ENCODE measurements at places on chromosomes 12 and 14.

DNA sequence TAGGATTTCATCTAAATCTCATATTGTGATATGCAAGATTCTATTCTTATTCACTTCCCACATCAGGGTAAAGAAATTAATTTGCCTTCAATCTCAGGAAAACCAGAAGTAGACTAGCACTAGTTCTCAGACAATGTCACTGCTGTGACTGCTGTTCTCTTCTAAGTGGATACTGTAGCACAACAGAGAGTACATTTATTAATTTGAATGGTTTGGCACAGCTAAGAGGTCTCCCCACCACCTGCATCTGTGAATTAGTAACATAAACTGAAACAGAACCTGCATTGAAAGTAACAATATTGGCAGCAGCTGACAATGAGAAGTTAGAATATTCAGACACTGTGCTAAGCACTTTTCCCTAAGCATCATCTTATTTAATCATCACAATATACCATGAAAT is 253.1 kb downstream of the PDZRN4 start:
- DNase-seq, result no peak

DNA sequence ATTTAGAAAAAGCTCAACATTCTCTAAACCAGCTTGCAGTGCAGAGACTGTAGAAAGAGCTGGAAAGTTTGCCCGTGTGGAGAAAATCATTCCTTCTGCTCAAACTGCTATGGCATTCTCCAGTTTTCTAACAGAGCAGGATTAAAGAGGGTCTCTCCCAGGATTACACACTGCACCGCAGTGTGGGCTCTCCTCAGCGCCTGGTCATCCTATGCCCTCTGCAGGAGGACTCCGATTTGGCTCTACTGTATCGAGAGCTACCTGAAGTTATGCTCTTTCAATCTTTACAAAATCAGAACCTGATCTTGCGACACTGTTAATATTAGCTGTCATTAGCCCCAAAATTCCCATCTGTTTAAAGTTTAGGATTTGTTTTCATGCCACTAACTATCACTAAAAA is 33.0 kb downstream of the BHLHE41 start:
- no peak for DNase-seq

- DNase-seq, result no peak
Observed at GRCh38 chr12:17949558-17950141, 140.3 kb downstream of the RERGL start.

DNA sequence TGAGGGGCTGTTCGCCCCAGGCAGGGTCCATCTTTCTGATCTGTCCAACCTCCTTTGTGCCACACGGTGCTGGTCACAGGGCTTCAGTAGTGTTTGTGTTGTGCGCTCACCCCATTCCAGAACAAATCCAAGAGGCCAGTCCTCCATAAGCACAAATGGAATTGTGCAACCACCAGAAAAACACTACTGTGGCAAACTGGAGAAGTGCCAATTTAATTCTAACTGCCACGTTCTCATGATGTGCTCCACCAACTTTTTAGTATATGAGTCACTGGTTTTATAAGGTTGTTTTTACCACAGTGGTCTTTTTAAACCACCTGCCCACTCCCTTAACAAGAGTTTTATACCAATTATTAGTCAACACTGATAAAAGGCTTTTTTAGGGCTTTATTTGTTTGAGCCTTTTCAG is 380.2 kb downstream of the NAV3 start:
- DNase-seq, result peak; percentile 3

- DNase-seq, result no peak
Observed at GRCh38 chr14:54232735-54233134, 164.1 kb upstream of the CDKN3 start.

- DNase-seq, result no peak
Observed at GRCh38 chr14:84131924-84132323, 1398.0 kb upstream of the FLRT2 start.

GRCh38 chr14:76394569-76394968 is 18.6 kb downstream of the ESRRB start:
- DNase-seq, result no peak

- DNase-seq, result no peak
Observed at GRCh38 chr12:97127061-97127460, 220.0 kb downstream of the NEDD1 start.

GRCh38 chr14:77125281-77125801 is 16.2 kb downstream of the ZDHHC22 start:
- no peak for DNase-seq

DNA sequence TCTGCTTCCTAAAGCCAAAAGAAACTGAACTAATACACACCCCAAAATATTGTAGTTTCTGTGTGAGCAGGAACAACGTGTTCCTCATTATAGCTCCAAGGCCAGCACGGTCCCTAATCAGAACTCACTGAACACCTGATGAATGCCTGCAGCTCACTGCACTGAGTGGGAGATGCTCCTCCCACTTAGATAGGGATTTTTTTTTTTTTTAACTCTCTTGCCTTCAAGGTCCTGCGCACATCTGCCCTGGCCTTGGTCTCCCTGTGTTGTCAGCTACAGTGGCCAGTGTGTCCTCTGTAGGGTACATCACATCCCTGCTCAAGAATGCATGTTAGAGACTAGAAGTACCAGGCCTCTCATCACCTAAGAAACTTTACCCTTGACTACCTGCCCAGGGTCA is 44.3 kb upstream of the TMPO start:
- DNase-seq, result no peak

DNA sequence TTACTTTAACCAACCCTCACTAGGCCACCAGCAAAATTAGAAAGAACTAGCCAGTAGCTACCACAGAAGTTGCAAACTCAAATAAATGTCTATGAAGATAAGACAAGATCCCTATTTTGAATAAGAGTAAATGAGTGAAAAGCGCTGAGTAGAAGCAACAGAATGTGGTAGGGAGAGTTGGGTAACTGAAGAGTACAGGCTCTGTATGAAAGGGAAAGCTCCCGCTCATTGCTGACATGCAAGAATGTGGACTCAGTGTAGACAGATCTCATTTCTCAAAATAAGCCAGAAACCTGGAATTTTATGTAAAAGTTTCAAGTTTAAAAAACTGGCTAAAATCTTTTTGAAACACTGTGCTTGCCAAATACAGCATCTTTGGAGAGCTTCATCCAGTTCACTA is 63.9 kb downstream of the NAV3 start:
- no peak for DNase-seq

DNA sequence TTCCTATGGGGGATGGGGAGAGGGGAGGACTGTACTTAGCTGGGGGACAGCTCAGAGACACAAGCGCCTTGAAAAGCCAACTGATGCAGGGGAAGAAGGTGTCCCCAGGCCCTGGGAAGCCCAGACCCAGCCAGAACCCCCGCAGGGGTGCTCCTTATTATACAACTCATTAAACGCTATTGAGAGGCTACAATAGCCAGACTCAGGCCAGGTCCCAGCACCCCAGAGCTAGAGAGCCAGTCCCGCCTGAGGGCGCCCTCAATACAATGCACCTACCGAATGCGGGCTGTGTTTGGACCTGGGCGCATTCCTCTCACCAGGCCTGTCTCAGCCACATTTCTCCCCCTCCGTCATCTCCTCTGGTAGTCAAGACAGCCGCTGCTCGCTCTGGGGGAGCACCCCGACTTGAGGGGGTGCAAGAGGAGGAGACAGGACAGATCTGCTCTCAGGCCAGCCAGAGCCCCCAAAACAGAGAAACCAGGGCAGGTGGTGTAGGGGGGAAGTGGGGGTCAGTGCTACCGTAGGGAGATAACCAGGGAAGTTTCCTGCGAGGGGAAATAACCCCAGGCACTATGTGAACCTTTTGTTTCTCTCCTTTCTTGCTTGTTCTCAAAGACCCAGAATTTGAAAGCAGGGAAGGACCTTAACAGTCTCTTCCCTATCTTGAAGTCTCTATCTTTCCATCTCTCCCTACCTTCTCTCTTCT is 6.1 kb upstream of the ASIC1 start:
- no peak for DNase-seq

GRCh38 chr14:89428546-89429198 is 11.6 kb upstream of the FOXN3 start:
- DNase-seq, result peak; percentile 72

- DNase-seq, result no peak
Observed at GRCh38 chr14:90844321-90844720, 28.1 kb upstream of the TTC7B start.

DNA sequence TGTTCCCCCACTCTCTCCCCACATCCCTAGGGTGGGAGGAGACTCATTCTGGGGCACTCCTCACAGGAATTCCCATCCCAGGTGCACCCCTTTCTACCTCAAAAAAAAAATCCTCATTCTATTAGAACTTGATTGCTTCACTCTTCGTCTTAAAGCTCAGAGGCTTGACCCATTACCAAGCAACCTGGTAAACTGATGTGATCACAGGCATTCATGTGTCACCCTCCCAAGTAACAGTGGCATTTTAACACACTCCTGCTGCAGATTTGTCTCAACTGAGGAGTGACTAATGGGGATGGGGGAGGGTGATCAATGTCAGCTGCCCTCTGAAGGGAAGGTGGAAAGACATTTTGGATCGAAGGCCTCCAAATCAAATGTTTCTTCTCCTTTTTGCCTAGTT is 78.1 kb upstream of the PTHLH start:
- no peak for DNase-seq

DNA sequence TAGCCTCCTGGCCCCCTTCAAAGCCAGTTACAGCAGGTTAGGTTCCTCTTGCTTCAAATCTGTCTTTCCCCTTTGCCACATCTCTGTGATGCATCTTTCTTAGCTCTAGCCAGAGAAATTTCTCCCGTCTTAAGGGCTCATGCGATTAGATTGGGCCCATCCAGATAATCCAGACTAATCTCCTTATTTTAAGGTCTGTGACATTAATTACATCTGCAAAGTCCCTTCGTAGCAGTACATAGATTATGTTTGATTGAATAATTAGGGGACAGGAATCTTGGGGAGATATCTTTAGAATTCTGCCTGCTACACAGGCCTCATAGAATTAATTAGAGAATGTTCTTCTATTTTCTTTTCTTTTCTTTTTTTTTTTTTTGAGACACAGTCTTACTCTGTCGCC is 79.3 kb downstream of the SPATS2 start:
- DNase-seq, result no peak

DNA sequence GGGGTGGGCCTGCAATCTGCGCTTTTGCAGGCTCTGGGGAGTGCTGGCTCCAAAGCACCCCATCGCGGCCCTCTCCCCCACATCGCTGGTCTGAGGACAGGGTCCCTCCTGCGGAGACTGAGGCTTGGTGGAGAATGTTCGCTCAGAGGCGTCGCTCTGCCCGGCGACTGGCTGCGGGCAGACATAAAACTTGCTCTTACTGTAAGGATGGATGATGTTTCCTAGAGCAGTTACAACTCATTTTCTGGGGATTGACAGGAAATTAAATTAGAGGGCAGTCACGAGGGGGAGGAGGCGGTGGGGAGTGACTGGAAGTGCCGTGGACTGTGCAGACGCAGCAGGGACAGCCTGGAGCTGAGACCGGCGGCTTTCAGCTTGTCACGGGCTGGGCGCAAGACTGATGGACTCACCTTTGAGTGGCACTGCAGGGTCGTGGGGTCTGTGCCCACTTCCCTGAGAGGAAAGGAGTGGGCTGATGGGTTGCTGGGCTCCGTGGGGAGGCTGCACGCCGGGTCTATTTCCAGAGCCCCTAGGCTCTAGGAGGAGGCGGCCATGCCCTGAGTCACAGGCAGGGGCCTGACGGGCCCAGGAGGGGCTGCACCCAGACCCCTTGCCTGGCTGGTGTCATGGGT is 32.8 kb downstream of the NOC4L start:
- no peak for DNase-seq

- no peak for DNase-seq
Observed at GRCh38 chr12:122411537-122411936, 10.9 kb downstream of the CLIP1 start.

DNA sequence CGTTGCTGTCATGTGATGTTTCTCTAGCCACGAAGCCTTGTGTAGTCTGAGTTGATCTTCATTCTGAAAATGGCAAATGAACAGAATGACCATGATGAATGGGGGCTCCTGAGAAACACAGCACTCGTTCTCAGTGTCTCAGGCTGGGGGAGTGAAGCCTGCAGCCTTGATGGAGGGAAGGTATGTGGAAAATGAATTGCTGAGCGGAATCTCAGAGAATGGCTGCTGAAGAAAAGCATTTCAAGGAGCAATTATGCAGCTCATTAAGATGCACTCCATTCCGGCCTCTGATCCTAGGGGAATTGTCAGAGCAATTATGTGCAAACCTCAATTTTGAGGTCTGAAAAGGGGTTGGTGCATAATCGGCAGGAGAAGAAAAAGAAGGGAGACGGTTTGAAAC is 167.1 kb downstream of the CHST11 start:
- DNase-seq, result no peak

DNA sequence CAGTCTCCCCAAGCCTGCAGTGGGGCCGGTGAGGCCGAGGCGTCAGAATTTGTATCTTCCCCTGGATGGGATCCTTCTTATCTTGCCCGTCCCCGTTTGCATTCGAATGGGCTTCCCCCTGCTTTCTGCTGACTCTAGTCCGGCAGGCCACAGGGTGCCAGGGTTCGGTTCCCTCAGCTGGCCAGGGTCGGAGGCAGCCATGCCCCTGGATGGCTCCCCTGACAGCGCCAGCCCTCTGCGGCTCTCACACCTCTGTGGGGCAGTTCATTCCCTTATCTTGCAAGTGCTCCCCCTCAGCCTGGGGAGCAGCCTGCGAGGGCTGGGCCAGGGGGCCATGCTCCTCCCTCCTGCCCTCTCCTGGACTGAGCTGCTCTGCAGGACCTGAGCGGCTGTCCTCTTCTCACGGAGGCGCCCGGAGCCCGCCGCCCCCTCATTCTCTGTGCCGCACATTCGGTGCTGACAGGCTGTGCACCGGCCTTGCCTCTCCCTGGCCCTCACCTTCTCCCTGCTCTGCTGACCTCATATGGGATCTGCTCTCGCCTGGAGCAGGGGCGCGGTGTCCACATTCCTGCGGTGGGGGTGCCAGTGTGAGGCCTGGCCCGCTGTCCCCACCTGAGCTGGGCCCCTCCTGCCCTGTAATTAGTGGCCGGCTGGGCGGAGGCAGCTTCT is 32.8 kb downstream of the KIF26A start:
- no peak for DNase-seq

GRCh38 chr14:96417254-96417653 is 25.3 kb downstream of the AK7 start:
- no peak for DNase-seq

GRCh38 chr12:122336015-122336946 is 70.0 kb upstream of the VPS33A start:
- DNase-seq, result peak; percentile 50

DNA sequence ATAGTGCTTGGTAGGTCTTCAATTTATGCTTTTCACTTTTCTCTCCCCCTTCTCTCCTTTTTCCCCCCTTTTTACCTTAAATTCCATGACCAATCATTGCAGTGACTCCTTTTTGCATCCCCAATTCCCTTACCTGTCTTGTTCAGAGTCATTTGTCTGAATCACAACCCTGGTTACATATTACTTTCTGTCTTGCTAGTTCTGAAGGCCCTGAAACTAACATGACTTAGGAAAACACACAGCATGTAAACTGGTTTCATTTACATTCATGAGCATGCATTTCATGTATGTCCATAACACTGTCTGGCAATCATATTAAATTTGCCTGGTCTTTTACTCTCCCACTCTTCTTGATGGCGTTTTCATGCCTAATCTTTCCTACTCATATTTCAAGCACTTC is 20.3 kb upstream of the FOXG1 start:
- DNase-seq, result no peak

DNA sequence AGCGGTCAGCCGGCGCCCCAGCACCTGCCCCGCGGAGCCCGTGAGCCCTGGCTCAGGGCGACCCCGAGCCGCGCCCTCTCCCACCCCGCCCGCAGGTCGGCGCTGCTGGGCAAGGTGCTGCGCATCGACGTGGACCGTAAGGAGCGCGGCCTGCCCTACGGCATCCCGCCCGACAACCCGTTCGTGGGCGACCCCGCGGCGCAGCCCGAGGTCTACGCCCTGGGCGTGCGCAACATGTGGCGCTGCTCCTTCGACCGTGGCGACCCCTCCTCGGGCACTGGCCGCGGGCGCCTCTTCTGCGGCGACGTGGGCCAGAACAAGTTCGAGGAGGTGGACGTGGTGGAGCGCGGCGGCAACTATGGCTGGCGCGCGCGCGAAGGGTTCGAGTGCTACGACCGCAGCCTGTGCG is 14.4 kb downstream of the HHIPL1 start:
- no peak for DNase-seq
